Kidney (tissue), 22 donors: ENCODE measurements at places on chromosomes 16 and 17. TPM values are rescaled to one million over a fixed set of nuclear protein-coding genes. Genes with fewer than 3 reads are reported as not detected.

DNA sequence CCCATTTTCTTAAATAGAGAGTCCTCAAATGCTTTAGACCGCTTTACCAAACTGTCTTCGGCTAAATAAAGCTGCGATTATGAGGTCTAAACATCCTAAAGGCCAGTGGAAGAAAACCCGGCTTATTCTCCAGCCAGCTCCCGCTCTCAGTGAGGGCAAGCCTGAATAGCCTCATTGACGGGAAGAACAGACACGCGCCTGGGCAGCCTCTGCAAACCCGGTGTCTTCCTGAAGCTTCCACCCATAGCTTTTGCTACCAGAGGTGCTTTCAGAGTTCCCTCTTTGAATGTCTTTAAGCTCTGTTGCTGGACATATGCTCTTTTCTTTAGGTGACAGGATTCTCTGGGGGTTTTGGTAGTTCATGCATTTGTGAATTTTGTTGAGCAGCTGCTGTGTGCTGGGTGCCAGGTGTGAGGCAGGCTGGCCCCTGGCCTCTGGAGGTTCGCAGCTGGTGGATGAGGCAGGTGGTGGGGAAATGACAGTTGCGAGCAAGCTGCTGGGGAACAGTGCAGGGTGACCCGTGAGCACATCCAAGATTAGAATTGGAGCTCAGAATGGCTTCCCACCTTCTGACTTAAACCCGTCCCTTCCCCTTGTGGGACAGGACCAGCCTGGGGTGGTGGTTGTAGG is 44.7 kb downstream of the CRISPLD2 start:
- no peaks in the 10 kb centered on the region for H3K36me3 ChIP-seq
- H3K27me3 ChIP-seq, result no peaks in the 10 kb centered on the region
- no peak for DNase-seq
- no peak overlapping the region for H3K27ac ChIP-seq
- H3K4me3 ChIP-seq, result no peak overlapping the region

GRCh38 chr17:74345433-74346241 is 16.0 kb downstream of the BTBD17 start:
- no peaks in the 10 kb centered on the region for H3K27me3 ChIP-seq
- no peaks in the 10 kb centered on the region for H3K36me3 ChIP-seq
- H3K4me1 ChIP-seq, result no peaks in the 10 kb centered on the region
- no peak overlapping the region for H3K4me3 ChIP-seq
- H3K27ac ChIP-seq, result no peak overlapping the region

- DNase-seq, result no peak
- H3K27ac ChIP-seq, result no peak overlapping the region
- no peaks in the 10 kb centered on the region for H3K27me3 ChIP-seq
- H3K4me3 ChIP-seq, result no peak overlapping the region
Observed at GRCh38 chr17:28865946-28866752, 11.3 kb downstream of the ERAL1 start.

DNA sequence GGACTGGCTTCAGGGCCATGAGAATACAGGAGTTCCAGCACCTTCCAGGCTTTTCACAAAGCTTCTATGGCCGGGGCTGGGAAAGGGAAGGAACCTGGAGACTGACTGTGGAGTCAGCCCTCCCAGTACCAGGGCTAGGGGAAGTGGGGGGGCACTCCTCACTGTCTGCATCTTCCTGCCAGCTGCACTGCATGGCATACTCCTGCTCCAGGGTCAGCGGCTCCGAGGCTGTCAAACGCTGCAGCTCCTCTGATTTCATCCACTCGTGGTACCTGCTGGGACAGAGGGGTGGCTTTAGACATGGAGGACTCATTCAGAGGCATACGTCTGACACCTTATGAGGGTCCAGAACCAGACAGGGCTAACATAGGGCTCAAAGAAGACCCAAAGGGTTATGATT is 2.7 kb downstream of the NAT9 start:
- H3K4me1 ChIP-seq, result peaks cover 41% of the 10 kb centered on the region
- no peak overlapping the region for H3K27ac ChIP-seq
- peaks cover 9% of the 10 kb centered on the region for H3K36me3 ChIP-seq
- no peak for DNase-seq
- no peak overlapping the region for H3K4me3 ChIP-seq

- H3K27ac ChIP-seq, result peak overlapping the region; percentile 68
- peak overlapping the region; percentile 72 for H3K4me3 ChIP-seq
- DNase-seq, result peak; percentile 87
Observed at GRCh38 chr16:57479205-57479975, 6.9 kb downstream of the DOK4 start.

GRCh38 chr17:68397108-68397536 is 60.2 kb downstream of the WIPI1 start:
- H3K4me3 ChIP-seq, result no peak overlapping the region
- no peaks in the 10 kb centered on the region for H3K4me1 ChIP-seq
- no peaks in the 10 kb centered on the region for H3K36me3 ChIP-seq
- DNase-seq, result no peak

DNA sequence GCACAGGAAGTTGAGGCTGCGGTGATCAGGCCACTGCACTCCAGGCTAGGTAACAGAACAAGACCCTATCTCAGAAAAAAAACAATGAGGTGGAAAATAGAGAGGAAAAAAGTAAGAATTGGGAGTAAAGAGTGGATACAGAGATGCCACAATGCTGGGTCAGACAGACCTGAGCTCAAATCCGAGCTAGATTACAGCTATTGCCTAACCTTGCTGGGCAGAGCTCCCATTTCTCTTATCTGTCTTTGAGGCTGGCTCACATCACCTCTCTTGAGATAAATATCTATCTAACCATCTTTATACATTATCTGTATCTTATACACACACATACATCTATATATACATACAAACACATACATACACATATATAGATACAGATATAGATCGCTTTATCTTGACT is 59.0 kb downstream of the ACSM2B start:
- H3K4me1 ChIP-seq, result no peaks in the 10 kb centered on the region
- DNase-seq, result no peak
- H3K4me3 ChIP-seq, result no peak overlapping the region
- H3K36me3 ChIP-seq, result no peaks in the 10 kb centered on the region

- no peak for DNase-seq
- no peak overlapping the region for H3K27ac ChIP-seq
- H3K36me3 ChIP-seq, result no peaks in the 10 kb centered on the region
- no peak overlapping the region for H3K4me3 ChIP-seq
- H3K4me1 ChIP-seq, result no peaks in the 10 kb centered on the region
Observed at GRCh38 chr16:58882292-58882691, 148.2 kb upstream of the GOT2 start.

- H3K4me1 ChIP-seq, result no peaks in the 10 kb centered on the region
- H3K27ac ChIP-seq, result no peak overlapping the region
- H3K36me3 ChIP-seq, result no peaks in the 10 kb centered on the region
- no peak overlapping the region for H3K4me3 ChIP-seq
- DNase-seq, result no peak
Observed at GRCh38 chr17:64313534-64313933, 50.5 kb upstream of the TEX2 start.

GRCh38 chr17:2719861-2720260 is 8.3 kb upstream of the CLUH start:
- DNase-seq, result no peak
- no peak overlapping the region for H3K27ac ChIP-seq
- no peak overlapping the region for H3K4me3 ChIP-seq
- no peaks in the 10 kb centered on the region for H3K27me3 ChIP-seq

DNA sequence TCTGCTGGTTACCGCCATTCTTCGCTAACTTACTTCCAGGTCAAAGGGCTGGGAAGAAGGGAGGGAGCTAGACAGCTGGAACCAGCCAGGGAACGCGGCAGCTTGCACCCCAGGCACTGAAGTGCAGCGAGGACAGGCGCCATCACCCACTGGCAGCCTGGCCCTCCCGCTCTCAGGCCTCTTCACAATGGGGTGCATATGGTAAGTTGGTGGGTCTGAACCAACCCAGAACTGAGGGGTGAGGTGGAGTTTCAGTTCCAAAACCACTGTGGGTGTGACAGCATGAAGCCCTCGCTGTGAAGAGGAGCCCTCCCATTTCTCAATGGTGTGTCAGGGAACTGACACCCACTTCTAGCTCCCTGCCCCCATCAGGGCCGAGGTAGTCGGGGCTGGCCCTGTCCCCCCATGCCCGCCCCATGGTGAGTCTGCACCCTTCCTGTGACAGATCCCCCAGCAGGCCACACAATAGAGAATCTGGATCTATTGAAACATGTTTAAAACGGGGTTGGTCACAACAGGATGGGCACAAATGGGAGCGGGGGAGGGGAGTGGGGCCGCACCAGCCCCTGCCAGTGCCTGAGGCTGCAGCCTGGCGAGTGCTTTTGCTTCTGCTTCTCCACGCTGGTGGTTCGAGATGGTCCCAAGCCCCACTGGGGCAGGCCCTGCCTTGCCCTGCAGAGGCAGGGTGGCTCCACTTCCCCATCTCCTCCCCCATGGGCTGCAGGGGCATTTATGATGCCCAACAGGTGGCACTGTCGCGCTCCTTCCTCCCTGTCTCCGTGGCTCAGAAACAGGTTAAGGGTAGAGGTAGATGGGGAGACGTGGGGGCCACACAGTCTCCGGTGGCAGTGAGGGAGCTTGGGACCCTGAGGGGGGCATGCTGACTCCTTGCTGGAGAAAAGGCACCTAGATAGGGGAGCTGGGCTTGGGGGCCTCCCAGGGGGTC is 2.3 kb downstream of the LIMD2 start:
- no peak overlapping the region for H3K27ac ChIP-seq
- peak; percentile 61 for DNase-seq
- no peak overlapping the region for H3K4me3 ChIP-seq

GRCh38 chr16:10828851-10829366 is 10.3 kb upstream of the TVP23A start:
- H3K36me3 ChIP-seq, result no peaks in the 10 kb centered on the region
- peak overlapping the region; percentile 36 for H3K4me3 ChIP-seq
- peak; percentile 34 for DNase-seq
- no peaks in the 10 kb centered on the region for H3K27me3 ChIP-seq
- H3K4me1 ChIP-seq, result no peaks in the 10 kb centered on the region

DNA sequence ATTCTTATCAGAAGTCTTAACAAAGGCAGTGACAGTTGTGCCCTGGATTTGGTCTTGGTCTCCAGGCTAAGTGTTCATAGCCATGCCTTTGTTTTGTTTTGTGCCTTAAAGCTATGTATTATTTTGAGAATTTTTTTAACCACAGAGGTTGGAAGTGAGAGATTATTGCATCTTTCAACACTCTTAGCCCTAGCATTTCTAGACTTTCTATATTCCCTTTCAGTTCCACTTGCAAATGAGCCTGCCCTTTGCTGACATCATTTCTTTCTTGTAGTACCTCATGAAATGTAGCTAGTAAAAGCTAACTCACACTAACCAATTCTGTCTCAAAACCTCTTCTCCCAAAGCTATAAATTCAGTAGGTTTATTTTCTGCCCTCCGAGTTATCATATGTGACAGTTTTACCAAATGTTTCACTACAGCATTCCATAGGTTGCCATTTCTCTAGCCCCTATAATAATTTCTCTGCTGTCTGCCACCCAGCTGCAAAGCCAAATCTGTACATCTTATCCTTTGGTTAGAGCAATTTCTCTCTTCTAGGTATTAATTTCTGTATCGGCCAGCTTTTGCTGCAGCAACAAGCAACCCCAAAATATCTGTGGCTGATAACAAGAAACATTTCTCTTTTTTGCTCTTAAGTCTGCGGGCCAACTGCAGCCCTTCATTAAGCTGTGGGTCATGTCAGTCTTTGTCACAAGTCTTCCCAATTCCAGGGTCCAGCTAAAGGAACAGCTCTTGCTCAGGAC is 14.2 kb upstream of the CCL1 start:
- no peaks in the 10 kb centered on the region for H3K27me3 ChIP-seq
- H3K4me3 ChIP-seq, result no peak overlapping the region
- DNase-seq, result no peak
- H3K27ac ChIP-seq, result no peak overlapping the region
- H3K36me3 ChIP-seq, result no peaks in the 10 kb centered on the region
- H3K4me1 ChIP-seq, result no peaks in the 10 kb centered on the region

DNA sequence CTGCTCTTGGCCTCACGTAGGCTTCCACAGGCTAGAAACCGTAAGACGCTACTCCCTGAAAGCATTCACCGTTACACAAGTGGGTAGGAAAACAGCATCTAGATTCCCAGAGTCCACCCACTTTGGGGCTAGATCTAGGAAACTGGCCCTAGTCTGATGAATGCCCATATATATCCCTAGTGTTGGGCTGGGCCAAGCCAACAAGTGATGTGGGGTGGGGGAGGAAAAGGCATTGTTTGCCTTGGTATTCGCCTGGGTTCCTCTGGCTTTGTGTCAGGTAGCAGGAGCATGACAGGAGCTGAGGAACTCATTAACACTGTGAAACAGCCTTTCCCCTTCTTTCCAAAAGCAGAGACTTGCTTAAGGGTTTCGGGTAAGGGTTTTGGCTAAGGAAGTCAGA is 112.4 kb downstream of the SMG6 start:
- H3K27me3 ChIP-seq, result no peaks in the 10 kb centered on the region
- no peak for DNase-seq
- peaks cover 6% of the 10 kb centered on the region for H3K4me1 ChIP-seq
- no peak overlapping the region for H3K4me3 ChIP-seq
- H3K27ac ChIP-seq, result no peak overlapping the region

DNA sequence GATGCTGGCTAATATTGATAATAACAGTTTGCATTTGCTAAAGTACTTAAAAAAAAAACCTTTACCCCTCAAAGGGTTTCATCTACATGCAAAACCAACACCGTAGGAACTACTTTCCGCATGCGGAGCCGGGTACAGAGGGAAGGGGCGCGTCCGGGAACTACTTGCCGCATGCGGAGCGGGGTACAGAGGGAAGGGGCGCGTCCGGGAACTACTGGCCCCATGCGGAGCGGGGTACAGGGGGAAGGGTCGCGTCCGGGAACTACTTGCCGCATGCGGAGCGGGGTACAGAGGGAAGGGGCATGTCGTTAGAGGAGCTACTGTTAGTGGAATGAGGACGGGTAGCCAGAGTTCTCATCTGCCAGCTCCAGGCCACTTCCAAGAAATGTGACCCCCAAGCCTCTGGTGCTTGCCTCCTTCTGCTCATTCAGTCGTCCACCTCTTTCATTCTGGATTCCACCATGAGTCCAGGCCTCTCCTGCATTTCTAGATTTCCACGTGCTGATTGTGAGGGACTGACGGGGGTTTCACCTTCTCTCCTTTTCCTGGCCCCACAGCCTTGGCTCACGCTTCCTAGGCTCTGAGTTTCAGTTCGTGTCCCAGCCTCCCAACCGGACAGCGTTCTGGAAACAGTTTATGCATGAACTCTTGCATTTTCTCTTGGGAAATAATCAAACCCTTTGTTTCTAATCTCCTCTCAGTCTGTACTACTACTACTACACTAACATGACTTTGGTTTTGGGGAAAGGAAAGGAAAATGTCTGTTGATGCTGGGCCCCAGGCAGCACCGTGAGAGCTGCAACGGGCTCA is 26.9 kb downstream of the MINK1 start:
- no peak for DNase-seq
- H3K4me1 ChIP-seq, result peaks cover 4% of the 10 kb centered on the region
- H3K4me3 ChIP-seq, result no peak overlapping the region

- H3K27ac ChIP-seq, result peak overlapping the region; percentile 27
- peak; percentile 81 for DNase-seq
- H3K36me3 ChIP-seq, result no peaks in the 10 kb centered on the region
- H3K4me3 ChIP-seq, result peak overlapping the region; percentile 6
- H3K4me1 ChIP-seq, result peaks cover 49% of the 10 kb centered on the region
Observed at GRCh38 chr16:2475413-2476344, 752 bp downstream of the TBC1D24 start.

The KRT23 gene
- 4.2 TPM for total RNA-seq

The SEPTIN1 gene
- total RNA-seq, result 12.8 TPM

The SPN gene
- total RNA-seq, result 8.8 TPM
